DMS 273 treated with DMSO at 0.1 percent for 48 hours (cell line): ENCODE measurements at places on chromosomes 13 and 19.

GRCh38 chr13:58500938-58501337 lies 869.4 kb downstream of the PCDH17 start:
- DNase-seq, result no peak

- DNase-seq, result no peak
Measured at GRCh38 chr13:114025714-114026431, 52.0 kb upstream of the C13orf46 start.

GRCh38 chr19:10093295-10094186 lies 7.4 kb downstream of the SHFL start:
- no peak for DNase-seq

DNA sequence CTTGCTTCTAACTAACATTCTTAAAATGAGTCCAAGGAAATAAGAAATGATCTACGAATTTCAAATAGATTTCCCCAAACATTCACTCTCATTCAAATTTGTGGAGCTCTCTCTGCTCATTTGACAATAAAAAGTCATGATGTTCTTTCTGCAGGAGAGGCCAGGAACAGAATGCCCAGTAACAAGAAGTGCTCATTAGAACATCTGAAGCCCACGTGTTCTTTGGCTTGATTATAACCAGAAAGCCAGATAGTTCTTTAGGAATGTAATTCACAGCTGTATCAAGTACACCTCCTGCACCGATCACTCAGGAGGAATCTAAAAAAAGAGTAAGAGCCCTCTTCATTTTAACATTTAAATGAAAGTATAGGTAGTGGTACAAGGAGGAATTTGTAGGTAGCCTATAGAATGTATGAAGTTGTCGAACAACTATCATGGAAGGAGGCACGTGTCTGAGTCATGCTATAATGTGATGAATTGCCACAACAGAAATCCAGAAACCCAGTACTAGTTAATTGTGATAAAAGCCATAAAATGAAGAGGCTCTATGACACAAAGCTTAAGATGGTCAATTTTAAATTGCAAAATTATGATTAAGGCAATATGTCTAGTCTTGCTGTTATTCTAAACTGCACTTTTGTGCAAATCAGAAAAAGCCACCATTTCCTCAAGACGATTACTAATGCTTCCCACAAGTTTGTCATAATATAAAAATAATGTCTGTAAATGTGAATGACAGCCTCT lies 12.8 kb downstream of the MEDAG start:
- no peak for DNase-seq

- DNase-seq, result no peak
Measured at GRCh38 chr19:10207026-10207425, 12.3 kb upstream of the DNMT1 start.
